ENCODE measurements at places on chromosomes 16 and 17. TPM values are rescaled to one million over a fixed set of nuclear protein-coding genes. Genes with fewer than 3 reads are reported as not detected.

Gene MEIOC
- 1.3 TPM for total RNA-seq

Gene SLC38A8
- not detected for total RNA-seq

Gene SSTR5
- total RNA-seq: 0.49 TPM

Gene JMJD8
- 74.5 TPM for total RNA-seq

Gene KRT28
- total RNA-seq: not detected

Gene CCL16
- total RNA-seq: not detected

Gene TEX19
- total RNA-seq: 0.45 TPM

Gene MT1H
- not detected for total RNA-seq

Gene IL34
- total RNA-seq: 0.77 TPM

Gene PHLPP2
- 10.7 TPM for total RNA-seq

Gene C17orf100
- 1.8 TPM for total RNA-seq

Gene MYO15B
- total RNA-seq: 59.9 TPM

Gene SPATA22
- total RNA-seq: not detected

Gene RNF227
- 1.1 TPM for total RNA-seq

Gene IL17C
- not detected for total RNA-seq

Gene MARVELD3
- 0.29 TPM for total RNA-seq
